ENCODE measurements at places on chromosomes 3 and 15.

- no peak for DNase-seq
Measured at GRCh38 chr15:61266921-61267320, 37.8 kb upstream of the RORA start.

- DNase-seq, result no peak
Measured at GRCh38 chr15:27686369-27686768, 412.7 kb downstream of the OCA2 start.

DNA sequence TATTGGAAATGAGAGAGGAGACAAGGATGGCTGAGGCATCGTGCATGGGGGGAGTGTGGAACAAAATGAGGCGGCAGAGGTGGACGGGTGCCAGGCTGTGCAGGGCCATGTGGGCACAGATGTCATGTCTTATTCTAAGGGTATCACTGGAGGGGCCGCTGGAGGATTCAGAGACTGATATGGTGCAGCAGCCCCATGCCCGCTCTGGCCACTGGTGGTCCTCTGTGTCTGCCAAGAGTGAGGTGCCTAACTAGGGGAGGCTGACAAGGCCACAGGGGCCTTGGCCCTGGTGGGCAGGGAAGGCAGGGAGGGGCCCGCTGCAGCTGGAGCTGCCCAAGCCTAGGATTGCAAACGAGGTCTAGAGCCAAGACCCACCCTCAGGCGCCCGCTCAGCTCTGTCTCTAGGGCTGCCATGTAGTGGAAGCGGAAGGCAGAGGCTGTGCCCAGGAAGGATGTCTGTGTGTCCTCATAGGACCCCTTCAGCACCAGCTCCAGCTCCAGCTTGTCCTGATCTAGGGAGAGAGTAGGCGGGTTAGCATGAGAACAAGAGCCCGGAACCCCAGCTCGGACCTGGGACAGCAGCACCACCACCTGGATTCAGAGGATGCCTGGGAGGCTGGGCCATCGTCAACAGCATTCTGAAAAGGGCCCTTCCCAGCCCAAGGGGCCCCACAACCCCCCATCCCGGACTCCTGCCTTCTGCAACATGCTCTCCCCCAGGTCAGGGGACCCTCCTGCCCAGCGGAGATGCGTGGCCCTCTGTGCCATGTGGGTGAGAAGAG lies 11.3 kb downstream of the PLA2G4D start:
- no peak for DNase-seq

GRCh38 chr3:124812291-124813265 lies 74.6 kb downstream of the ITGB5 start:
- DNase-seq, result no peak

- no peak for DNase-seq
Measured at GRCh38 chr3:68972358-68972979, 40.1 kb upstream of the TAFA4 start.

DNA sequence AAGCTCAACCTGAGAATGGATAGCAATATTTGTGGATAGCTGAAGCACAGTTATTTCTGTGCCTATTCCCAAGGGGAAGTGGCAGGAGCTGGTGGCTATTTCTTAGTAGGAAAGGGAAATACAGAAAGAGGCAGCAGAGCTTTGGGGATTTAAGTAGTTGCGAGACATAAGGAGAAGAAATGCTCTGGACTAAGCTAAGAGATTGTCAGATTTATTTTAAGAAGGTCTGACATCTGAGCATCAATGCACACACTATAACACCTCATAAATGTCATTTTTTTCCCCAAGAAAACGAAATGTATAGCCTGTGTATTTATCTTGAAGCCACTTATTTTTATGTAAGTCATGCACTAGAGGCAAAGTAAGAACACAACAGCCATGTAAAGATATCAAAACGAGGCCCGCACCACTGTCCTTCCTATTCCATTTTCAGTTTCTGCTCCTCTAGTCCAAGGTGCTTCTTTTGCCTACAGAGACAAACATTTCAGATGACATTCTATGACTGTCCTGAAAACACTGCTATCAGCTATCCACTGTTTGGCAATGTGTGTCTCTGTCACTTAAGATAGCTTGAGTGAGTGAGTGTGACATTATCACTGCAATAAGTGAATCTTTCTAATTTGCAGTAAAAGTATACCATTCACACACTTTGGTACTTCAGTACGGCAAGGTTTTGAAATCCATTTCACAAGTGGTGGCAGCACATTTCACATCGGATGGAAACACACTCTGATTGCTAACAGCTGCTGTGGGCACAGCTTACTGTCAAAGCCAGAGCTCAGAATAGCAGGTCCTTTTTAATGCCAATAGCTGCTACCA lies 62.7 kb upstream of the ICE2 start:
- DNase-seq, result no peak

DNA sequence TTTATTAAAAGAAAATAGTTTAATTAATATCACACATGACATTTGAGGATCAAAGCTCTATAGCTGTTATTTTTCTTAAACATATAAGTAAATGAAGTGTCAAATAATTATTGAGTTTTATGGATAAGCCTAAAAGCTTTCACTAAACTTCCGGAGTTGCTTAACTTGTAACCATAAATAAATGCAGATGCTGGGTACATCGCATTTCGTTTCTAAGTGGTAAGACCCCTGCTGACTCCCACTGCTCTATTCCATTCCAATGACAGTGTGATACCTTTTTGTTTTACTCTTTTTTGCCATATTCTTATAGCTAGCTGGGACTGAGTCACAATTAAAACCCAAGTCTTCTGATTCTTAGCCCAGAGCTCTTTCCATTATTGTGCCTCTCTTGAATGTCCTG lies 411.1 kb downstream of the SOX2 start:
- DNase-seq, result no peak

GRCh38 chr15:95290176-95290974 lies 1040.1 kb upstream of the NR2F2 start:
- DNase-seq, result no peak

- DNase-seq, result no peak
Measured at GRCh38 chr3:31831591-31831990, 149.5 kb downstream of the OSBPL10 start.

GRCh38 chr15:31296219-31296645 lies 30.4 kb upstream of the KLF13 start:
- no peak for DNase-seq

DNA sequence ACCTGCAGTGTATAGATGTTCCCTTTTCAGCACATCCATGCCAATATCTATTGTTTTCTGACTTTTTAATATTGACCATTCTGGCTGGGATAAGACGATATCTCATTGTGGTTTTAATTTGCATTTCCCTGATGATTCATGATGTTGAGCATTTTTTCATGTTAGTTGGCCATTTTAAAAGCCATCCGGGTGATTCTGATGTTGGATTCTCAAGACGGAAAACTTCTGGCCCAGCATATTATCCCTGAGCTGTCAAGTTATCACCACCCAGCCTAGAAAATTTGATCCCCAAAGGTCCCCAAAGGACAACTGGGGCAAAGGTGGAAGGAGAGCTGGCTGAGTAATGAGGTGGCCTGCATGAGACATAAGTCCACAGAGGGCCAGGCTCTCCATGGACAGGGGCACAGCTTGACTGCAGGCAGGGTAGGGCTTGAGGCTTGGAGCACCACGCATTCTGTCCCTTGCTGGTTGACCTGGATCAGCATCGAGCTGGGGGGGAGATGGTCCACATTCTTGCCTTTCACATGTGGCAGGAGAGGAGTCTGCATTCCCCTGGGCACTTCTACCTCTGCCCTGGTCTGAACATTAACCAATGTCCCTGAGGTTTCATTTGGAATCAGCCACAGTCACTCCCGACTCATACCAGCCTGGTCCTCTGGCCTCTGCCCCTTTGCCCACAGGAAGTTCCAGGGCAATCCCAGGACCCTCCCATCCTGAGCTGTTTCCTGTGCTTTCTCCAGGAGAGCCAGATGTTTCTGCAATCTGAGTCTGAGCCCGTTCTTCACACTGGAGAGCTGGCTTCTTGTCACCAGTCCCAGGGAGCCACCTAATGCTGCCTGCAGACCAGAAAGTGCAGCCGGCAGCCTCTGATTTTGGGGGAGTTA lies 69.2 kb downstream of the ISG20 start:
- no peak for DNase-seq

DNA sequence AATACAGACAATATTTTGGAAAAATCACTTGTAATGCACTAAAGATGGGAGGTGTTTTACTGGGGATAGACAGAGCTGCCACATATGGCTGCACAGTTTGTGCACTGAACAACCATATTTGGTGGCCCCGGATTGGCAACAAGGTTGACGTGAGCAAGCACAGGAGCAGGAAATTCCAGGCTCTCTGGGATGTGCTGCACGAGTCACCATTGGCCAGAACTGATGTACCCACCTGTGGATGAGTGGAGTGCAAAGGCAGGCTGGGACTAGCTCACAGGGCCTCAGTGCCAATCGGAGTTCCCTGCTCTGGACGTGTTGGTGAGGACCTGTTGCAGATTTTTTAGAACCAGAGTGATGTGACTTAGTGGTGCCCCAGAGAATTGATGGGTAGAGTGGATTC lies 42.0 kb upstream of the SCAANT1 start:
- DNase-seq, result no peak

GRCh38 chr3:54810401-54810800 lies 117.5 kb downstream of the LRTM1 start:
- no peak for DNase-seq

DNA sequence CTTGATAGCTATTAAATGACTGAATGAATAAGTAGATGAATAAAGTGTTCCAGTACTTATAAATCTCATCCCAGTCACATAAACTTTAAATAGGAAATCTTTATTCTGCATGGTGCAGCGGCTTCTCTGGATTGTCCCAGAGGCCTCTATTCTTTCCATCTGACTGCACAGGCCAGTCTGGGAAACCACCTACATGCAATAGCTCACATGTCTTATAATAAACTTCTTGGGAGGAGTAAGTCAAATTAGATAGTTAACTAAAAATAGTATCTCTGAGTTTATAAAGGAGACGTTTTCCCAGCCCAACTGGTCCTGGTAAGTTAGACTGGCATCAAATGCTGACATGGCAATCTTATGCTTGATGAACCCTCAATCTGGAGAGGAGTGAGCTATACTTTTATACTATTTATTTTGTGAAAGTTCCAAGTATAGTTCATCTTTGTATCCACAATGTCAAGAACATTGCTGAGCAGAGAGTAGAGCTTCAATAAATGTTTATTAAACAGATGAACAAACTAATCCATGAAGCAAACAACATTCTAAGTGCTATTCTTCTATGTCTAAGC lies 417.6 kb downstream of the TIGIT start:
- no peak for DNase-seq

DNA sequence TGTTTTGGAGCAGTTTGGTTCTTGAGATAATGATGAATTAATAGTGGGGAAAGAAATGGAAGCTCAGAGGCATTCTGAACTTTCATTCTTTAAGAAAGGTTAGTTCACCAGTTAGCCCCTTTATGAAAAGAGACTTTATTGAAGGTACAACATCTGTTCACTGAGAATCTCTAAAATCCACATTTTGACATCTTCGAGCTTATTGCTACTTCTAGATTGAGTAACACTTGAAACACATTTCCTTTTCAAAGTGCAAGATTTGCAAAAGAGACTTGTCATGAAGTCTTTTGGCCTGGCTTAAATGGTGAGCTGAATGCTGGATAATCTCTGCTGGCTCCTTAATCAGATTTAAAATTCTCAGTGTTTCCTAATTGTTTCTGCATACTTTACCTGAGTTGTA lies 42.3 kb downstream of the RAB8B start:
- DNase-seq, result no peak

- DNase-seq, result peak; percentile 5
Measured at GRCh38 chr3:17233398-17233800, 348.6 kb downstream of the PLCL2 start.

GRCh38 chr3:171149526-171150116 lies 123.1 kb upstream of the SLC2A2 start:
- DNase-seq, result no peak

- DNase-seq, result no peak
Measured at GRCh38 chr3:73364517-73364916, 260.2 kb downstream of the PDZRN3 start.

- no peak for DNase-seq
Measured at GRCh38 chr15:74315626-74316025, 51.8 kb downstream of the CYP11A1 start.

DNA sequence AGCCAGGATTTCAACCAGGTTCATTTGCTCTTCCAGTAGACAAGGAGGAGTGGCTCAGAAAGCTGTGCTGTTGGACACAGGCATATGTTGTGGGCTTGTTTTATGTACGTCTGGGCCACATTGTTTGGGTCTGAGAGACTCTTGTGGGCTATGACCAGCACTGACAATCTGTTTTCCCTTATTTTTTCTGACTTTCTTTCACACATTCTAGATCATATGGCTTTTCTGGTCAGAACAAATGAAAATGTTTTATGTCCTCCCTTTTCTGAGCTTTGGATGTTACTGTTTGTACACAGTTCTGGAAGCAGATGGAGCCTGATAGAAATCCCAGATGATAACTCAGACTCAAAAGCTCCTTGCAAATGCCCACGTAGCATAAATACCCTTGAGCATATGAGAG lies 85.8 kb upstream of the RGMA start:
- no peak for DNase-seq

GRCh38 chr3:138945709-138946662 lies 951 bp downstream of the FOXL2 start:
- no peak for DNase-seq

GRCh38 chr3:108669208-108669607 lies 79.7 kb downstream of the DZIP3 start:
- DNase-seq, result no peak

GRCh38 chr3:23325466-23326065 lies 122.4 kb downstream of the UBE2E2 start:
- no peak for DNase-seq

- peak; percentile 2 for DNase-seq
Measured at GRCh38 chr3:8324747-8325146, 176.9 kb upstream of the LMCD1 start.

- no peak for DNase-seq
Measured at GRCh38 chr3:4091786-4092185, 211.4 kb upstream of the SETMAR start.

- no peak for DNase-seq
Measured at GRCh38 chr15:86384186-86384585, 304.5 kb downstream of the AGBL1 start.

DNA sequence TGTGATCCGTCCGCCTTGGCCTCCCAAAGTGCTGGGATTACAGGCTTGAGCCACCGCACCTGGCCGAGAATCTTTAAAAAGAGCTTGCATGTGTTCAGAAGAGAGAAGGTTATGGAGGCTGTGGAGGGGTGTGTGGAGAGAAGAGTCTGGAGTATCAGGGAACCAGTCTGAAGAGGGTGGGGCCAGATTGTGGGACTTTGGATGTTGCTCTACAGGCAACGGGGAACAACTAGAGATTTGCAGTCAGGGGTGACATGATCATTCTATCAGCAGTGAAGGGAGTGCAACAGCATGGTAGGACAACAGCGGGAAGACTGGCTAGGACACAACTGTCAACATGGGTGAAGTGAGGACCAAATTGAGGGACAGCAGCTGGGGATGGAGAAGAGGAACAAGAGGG lies 8.9 kb downstream of the SCAMP2 start:
- DNase-seq, result no peak

- no peak for DNase-seq
Measured at GRCh38 chr3:79767905-79768267, at the start of gene ROBO1. Gene ROBO1 (minus strand): TSS chr3:79767998.

Measured in effector CD8-positive, alpha-beta T cell (primary cell).